CD4-positive, CD25-positive, alpha-beta regulatory T cell (primary cell): ENCODE measurements at places on chromosomes 6 and 20.

DNA sequence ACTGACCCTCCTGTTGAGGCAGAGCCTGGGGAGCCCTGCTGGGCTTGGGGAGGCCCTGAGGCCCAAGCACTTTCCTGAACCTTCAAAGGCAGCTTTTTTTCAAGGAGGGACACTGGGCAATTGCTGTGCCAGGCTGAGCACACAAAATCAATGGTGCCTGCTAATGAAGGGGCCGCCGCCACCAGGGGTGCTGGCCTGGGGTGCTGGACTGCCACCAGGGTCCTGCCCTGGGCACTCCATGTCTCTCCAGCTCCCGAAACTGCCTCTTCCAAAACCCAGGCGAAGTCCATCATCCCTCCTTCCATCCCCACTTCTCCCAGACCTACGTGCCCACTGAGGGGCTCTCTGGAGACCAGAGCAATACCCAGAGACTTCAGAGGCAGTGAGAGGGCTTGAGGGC lies 145.6 kb downstream of the GRM4 start:
- no peak for DNase-seq

DNA sequence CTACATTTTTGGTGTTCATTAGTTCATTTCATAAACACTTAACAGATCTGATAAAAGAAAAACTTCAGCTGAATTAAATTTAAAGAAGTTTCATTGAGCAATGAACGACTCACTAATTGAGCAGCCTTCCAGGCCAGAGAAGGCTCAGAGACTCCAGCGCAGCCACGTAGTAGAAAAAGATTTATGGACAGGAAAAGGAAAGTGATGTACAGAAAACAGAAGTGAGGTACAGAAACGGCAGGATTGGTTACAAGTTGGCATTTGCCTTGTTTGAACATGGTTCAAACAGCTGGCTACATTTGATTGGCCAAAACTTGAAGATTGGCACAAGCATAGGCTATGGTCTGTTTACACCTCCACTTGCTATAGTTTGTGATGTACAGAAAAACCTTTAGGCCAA lies 166.3 kb upstream of the DTNBP1 start:
- DNase-seq, result no peak

DNA sequence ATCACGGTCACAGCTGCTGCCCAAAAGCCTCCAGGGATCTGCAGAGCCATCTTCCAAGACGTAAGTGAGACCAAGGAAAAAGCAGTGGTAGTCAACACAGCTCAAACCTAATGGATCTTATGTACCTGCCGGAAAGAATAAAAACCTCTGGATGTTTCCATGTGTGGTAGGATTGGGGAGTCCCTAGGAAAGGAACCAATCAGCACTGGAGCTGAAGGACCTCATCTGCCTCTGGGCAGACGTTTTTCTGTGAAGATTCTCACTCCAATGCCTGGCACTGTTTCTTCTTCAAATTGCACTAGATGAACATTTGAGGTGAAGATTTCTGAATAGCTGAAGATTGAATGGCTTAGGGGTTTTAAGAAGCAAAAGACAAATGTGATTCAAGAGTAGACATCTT lies at the start of gene HLA-DQB2:
Gene HLA-DQB2 (minus strand): TSS at position 112 of the 400 bp plus-strand sequence. CDS start 62 bp downstream, at position 50.
- DNase-seq, result no peak

DNA sequence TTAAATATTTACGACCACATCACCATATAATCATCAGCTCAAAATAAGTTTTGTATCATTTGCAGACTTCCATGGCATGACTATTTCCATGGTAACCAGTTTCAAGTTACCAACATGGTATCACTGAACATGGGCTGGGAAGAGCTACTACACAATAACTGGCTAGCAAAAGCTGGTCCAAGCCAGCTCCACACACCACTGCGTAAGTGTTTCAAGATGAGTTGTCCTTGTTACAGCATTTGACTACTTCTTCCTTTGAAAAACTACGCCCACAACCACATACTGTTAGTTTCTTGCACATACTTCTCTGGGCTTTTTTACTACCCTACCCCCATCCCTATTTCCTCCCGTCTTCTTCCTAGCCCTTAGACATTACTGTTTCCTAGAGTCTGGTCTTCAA lies 8.5 kb downstream of the CD164 start:
- DNase-seq, result no peak

- DNase-seq, result no peak
Observed at GRCh38 chr6:160998766-160999165, 7.2 kb downstream of the MAP3K4 start.

- peak; percentile 64 for DNase-seq
Observed at GRCh38 chr6:129730477-129731165, 20.6 kb upstream of the ARHGAP18 start.

- no peak for DNase-seq
Observed at GRCh38 chr6:97133067-97133466, 149.9 kb downstream of the MMS22L start.

GRCh38 chr20:62844182-62844581 lies 17.4 kb downstream of the TCFL5 start:
- DNase-seq, result no peak

DNA sequence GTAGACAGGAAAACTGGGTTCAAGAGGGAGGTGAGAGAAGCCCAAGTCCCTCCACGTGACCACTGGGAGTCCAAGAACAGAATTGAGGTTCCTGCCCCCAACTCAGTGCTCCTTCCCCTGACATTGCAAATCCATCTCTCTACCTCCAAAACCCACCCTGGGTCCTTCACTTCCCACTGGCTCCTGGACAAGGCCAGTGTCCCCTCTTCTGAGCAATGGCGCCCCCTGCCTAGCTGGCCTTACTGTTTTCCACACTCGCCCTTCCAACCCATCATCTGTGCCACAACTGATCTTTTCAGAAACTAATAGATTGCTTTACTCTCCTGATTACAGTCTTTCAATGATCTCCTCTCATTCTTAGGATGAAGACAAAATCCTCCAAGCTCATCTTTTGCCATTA lies 200.3 kb downstream of the ANKRD60 start:
- no peak for DNase-seq

GRCh38 chr6:112044856-112045255 lies 9.0 kb upstream of the CCN6 start:
- no peak for DNase-seq

DNA sequence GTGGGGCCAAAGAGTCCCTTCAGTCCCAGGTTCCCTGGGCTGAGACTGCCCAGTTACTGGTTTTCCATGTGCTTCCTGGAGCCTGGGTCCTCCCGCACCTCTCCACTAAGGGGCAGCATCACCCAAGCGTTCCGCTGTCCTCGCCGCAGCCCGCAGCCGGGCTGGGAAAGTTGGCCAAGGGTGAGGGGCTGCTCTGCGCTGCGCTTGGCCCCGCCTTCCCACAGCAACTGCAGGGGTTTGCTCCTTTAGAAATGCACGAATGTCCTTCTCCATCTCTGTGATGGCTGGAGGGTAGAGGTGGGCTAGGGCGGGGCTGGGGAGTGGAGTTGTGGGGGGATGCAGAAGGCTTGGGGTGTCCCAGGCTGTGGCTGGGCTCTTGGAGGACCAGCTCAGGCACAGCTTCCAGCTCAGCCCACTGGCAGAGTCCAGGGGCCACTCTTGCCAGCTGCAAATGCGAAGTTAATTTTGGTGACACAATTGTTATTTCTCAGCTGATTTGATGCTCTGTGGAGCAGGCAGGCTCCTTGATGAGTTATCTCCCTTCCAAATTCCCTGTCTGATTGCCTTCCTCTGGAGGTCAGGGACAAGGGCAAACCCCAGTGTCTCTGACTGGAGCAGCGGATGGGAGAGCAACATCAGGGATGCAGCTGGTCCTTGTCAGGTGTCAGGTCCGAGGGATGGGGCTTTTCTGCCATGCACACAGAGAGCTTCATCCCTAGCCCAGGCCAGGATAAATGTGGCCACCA lies 63.2 kb downstream of the NOL4L start:
- DNase-seq, result peak; percentile 66

GRCh38 chr6:39188098-39188450 lies 41.2 kb downstream of the KCNK5 start:
- DNase-seq, result no peak

DNA sequence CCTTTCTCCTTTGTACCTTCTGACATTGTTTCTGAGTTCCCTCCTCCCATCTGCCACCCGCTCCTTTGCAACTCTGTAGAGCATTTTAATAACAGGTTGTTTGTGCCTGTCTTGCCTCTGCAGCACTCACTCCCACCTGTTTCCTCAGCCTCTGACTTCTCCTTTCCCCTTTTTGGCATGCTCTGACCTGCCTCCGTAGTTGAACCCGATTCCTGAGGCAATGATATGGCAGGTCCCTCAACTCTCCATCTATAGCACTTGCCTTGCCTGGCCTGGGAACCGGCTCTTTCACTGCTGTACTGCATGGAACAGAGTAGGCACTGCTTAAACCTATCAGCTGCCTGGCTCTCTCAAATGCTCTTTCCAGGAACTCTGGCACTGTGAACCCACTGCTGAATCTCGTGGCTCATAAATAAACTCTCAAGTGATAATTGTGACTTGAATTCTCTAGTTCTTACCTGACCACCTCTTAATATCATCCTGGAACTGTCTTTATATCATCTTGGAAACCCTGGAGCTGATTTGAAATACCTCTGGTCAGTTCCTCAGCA lies 50.3 kb downstream of the UTRN start:
- no peak for DNase-seq

DNA sequence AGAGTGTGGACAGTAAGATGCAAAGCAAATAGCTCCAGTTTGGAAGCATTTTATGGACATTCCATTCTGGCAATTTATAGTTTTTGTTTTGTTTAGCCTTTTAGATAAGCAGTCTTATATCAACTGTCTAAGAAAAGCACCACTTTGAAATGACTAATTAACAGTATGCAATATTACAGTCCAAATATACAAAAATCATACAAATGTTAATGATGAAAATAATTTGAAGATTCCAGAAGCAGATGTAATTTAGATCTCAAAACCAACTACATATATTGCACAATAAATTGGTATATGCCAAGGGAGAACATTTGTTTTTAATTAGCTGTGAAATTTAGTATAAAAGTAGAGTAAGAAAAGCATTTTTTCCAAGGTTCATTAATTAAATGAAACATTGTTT lies 158.8 kb downstream of the KIF6 start:
- DNase-seq, result no peak

GRCh38 chr6:31906122-31906521 lies 4.2 kb upstream of the ZBTB12 start:
- no peak for DNase-seq

- DNase-seq, result no peak
Observed at GRCh38 chr6:11389977-11390376, 147.6 kb upstream of the TMEM170B start.

GRCh38 chr20:14929388-14929787 lies 592.0 kb upstream of the FLRT3 start:
- DNase-seq, result no peak
